Stimulated activated CD4-positive, alpha-beta T cell treated with anti-CD3 and anti-CD28 coated beads, Interleukin-4, amount 100 ng/mL, for 24 hours (primary cell): ENCODE measurements at places on chromosomes 6 and 20.
A peak's percentile ranks its signal among the peaks of the same experiment; 100 is the strongest.

- DNase-seq = no peak
These were observed 15.7 kb downstream of the SASH1 start for GRCh38 chr6:148358196-148358785.

DNA sequence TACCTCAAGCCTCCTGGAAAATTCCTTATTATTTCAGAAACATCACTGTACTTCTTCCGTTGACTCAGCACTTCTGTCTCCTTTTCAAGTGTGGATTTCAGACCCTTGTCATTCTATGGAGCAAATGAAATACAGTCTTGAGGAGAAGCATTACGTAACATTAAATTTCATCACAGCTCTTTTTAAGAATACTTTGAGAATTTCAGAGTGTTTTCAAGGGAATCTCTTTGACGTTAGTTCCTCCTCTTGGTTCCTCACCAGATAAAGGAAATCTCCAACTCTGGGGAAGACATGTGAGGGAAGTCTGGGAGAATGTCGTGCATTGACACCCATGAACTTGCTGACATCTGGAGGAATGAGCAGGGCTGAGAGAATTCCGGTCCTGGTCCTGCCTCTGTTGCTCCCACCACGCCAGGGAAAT, 32.3 kb downstream of the UST start:
- no peak for DNase-seq

DNA sequence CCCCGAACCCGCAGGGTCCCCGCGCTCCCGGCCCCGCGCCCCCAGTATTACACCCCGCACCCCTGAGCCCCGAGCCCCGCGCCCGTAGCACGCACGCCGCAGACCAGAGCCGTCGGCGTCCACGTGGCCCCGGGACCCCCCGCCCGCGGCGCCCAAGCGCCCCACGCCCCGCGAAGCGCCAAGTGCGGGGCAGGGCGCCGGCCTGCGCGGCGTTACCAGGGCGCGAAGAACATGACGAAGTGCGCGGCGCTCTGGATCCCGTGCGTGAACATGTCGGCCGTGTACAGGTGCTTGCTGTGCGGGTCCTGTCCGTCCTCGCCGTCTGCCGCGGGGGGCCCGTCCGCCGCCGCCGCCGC, 312 bp downstream of the TXNDC5 start:
- DNase-seq = no peak

DNA sequence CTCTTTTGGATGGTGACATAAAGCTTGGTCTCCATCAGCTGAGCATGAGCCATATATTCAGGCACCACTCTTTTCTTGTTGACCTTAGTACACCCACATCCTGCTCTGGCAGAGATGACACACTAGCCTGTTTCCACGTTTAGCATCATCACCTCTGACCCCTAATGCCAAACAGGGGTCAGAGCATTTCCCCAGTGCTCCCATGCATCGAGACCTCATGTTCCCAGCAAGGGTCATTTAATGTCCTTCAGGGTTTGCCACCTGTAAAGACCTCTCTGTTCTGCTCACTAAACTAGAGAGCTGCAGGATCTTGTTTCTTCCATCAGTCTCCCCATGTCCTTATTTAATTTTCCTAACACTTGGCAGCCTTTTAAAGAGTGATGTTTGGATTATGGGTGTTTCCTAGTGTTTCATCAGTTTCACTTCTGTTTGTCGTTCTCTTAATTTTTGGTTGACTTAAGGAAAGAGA, 97.5 kb downstream of the AIG1 start:
- DNase-seq = no peak

DNA sequence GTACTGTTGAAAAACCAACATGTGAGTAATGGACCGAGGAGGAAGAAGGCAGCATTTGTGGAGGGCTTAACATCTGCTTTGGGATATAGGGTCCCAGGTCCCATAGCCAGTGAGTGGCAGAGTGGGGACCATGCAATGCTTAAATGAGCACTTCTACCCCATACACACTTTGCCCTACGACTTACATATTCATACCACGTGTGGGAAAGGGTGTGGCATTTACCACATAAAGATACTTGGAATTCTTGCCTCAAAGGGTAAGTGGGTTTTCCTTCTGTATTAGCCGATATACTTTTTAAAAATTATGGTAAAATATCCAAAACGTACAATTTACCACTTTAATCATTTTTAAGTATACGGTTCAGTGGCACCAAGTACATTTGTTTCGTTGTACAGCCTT, 199.3 kb downstream of the BACH2 start:
- DNase-seq = no peak

DNA sequence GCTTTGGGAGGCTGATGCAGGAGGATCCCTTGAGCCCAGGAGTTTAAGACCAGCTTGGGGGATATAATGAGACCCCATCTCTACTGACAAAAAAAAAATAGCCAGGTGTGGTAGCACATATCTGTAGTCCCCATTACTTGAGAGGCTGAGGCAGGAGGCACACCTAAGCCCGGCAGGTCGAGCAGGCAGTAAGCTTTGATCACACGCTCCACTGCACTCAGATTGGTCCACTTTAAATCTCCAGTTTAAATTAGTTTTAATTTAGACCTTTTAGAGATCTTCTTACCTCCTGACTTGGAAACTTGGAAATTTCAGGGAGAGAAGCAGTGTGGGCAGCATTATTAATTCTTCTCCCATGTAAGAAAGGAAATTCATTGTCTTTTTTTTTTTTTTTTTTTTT, 16.8 kb upstream of the PLCB4 start:
- DNase-seq = no peak

- peak; percentile 84 for DNase-seq
These were observed 28.5 kb upstream of the DTNBP1 start for GRCh38 chr6:15691250-15691869.

- DNase-seq = no peak
These were observed 148.1 kb upstream of the HDAC2 start for GRCh38 chr6:114119056-114119455.

GRCh38 chr6:43368259-43369160, 937 bp downstream of the ZNF318 start:
- no peak for DNase-seq

DNA sequence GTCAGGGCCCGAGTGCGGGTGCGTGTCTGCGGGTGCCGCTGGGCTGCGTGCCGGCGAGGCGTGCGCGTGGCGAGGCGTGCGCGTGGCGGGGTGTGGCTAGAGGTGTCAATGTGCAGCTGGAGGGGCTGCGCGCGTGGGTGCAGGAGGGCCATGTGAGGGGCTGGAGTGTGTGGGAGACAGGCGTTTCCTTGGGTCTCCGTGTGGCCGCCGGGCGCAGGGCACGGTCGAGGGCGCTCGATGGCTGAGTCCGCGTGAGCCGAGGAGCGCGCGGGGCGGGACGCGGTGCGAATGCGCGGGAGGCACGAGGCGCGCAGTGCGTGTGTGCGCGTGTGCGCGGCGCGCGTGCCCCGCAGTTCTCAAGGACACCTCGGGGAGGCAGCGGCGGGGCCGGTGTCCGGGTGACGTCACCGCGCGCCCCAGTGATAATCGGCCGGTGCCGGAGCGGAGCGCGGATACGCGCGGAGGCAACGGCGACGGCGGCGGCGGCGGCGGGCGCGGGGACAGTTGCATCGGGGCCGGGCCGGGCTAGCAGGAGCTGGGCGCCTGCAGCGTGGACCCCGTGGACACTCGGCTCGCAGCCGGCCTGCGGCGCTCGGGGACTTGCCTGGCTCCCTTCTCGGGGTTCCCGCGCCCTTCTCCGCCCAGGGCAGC, 38.7 kb downstream of the YTHDF1 start:
- DNase-seq = peak; percentile 15

- no peak for DNase-seq
These were observed 15.5 kb downstream of the MRPL14 start for GRCh38 chr6:44111434-44112417.

GRCh38 chr20:15039088-15039752, 701.8 kb upstream of the FLRT3 start:
- DNase-seq = no peak

DNA sequence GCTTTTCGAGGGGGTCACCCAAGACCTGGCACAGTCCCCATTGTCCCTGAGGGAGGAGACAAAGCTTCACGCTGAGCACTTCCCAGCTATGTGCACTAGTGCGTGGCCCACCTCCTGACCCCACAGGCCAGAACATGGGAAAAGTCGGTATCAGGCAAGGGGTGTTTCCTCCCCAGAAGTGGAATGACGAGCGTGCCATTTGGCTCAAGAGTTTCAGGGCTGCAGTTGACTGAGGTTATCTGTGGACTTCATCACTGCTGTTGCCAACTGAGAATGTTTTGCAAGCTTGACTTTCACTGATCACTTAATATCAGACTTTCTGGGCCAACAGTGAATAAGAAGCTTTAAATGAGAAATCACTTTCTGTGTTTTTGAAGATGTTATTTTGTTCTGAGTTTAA, 137.0 kb upstream of the AFDN start:
- DNase-seq = no peak

- no peak for DNase-seq
These were observed 168.0 kb downstream of the OTOR start for GRCh38 chr20:16916165-16916564.

DNA sequence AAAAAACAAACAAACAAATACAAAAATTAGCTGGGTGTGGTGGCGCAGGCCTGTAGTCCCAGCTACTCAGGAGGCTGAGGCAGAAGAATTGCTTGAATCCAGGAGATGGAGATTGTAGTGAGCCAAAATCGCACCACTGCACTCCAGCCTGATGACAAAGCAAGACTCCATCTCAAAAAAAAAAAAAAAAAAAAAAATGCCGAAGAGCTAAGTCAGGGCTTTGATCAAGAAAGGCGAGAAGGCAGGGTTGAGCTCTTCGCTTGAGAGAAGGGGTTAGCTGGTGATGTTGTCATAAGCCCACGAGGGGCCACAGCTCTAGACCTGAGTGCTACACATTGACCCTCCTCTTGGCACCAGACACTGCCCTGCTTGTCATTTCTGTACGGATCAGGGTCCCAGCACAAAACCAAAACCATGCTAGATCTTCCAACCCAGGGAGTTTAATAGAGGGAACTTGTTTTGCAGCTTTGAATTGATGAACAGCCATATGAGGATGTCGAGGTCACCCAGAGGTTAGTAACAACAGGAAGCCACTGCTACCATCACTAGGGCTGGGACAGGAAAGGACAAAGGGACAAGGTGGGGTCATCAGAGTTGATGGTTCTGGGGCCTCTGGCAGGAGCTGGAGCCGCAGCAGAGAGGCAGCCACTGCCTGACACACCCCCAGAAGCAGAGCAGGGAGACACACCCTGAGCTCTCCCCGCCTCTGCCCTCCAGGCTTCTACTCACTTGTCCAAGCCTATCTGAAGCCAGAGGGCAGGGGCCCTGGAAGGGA, 122.7 kb downstream of the SNX5 start:
- DNase-seq = no peak

GRCh38 chr6:89117211-89118108, at the start of gene SRSF12:
Gene SRSF12, minus strand, starts transcription at chr6:89118071. Its CDS starts 184 bp downstream, at chr6:89117887.
- DNase-seq = peak; percentile 26

DNA sequence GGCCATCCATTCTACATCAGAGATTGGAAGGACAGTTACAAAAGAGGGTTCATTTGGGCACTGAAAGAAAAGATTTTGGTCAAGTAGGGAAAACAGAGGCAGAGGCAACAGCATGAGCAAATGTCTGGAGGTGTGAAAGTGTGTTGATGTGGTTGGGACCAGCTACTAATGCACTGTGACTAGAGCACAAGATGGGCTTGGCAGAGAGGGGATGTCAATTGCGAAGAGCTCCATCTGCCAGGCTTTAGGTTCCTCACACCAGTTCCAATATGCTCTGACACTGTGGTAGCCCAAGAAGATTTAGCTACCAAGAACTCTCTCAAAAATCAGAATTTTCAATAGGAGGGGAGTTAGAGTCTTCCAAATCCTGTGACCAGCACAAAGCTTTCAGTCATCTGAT, 42.1 kb downstream of the TRAF3IP2 start:
- no peak for DNase-seq

- DNase-seq = no peak
These were observed 36.2 kb downstream of the TGM3 start for GRCh38 chr20:2331901-2332565.

GRCh38 chr20:62659488-62660239, 17.4 kb downstream of the SLCO4A1 start:
- no peak for DNase-seq

GRCh38 chr20:16059841-16060240, 513.4 kb downstream of the KIF16B start:
- no peak for DNase-seq

DNA sequence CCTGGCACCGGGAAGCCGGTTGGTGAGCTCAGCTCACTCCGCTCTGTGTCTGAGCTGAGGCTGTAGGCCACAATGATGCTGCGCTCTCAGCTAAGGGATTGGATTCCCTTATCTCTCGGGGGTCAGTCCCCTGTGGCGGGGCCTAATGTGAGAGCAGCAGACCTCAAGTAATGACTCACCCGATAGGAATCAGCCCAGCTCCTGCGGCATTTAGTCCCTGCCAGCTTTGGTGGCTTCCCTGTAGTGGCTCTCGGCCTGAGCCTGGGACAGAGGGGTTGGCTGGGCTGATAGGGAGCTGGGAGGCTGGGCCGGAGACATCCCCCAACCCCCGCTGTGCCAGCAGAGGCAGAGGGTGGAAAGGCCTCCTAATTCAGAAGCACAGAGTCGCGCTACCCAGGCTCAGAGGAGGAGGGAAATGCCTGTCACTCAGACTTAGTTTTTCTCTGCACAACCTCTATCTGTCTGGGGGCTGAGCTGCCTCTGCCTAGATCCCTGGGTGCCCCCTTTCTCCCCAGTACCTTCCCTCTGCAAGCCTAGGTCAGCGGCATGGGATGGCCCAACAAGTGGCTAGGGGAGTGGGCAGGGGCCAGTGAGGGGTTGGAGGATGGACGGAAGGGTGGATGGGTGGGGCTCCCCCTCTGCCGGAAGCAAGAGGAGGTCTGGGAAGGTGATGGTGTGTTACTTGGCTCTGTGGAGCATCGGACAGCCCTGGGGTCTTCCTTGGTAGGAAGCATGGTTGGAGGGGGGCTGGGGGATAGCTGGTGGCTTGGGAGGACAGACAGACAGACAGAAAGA, 92.2 kb downstream of the CDH22 start:
- DNase-seq = no peak

DNA sequence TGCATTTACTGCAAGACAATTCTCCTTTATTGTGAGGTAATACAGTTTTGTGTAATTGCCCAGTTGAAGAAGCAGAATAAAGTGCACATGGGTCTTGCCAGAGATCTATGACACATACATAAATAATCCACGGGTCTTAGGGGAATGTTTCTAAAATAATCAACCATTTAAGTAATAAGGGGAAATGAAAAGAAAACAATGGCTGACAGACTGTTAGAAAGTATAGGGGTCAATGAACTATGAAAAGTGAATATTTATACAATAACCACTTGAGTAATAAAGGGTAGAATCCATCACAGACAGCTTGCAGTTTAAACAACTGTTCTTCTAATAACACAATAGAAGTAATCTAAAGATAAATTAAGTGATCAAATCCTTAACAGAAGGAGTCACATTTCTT, 477.2 kb downstream of the EYS start:
- no peak for DNase-seq

- no peak for DNase-seq
These were observed 5.3 kb downstream of the ARHGAP18 start for GRCh38 chr6:129704708-129705107.

GRCh38 chr6:1614448-1615150, 4.9 kb downstream of the FOXC1 start:
- no peak for DNase-seq
